ENCODE measurements at places on chromosomes 3 and 15. TPM values are rescaled to one million over a fixed set of nuclear protein-coding genes. Genes with fewer than 3 reads are reported as not detected.

The PLSCR2 gene
- not detected for total RNA-seq

The KNL1 gene
- 0.99 TPM for total RNA-seq

GRCh38 chr3:45623846-45624245 lies 29.3 kb downstream of the LIMD1 start:
- DNase-seq: no peak

The CCDC191 gene
- total RNA-seq: 1.4 TPM

The TGM4 gene
- not detected for total RNA-seq

All from myocyte (in vitro differentiated cells).